ENCODE measurements at places on chromosomes 12 and 14. TPM values are rescaled to one million over a fixed set of nuclear protein-coding genes. Genes with fewer than 3 reads are reported as not detected.

DNA sequence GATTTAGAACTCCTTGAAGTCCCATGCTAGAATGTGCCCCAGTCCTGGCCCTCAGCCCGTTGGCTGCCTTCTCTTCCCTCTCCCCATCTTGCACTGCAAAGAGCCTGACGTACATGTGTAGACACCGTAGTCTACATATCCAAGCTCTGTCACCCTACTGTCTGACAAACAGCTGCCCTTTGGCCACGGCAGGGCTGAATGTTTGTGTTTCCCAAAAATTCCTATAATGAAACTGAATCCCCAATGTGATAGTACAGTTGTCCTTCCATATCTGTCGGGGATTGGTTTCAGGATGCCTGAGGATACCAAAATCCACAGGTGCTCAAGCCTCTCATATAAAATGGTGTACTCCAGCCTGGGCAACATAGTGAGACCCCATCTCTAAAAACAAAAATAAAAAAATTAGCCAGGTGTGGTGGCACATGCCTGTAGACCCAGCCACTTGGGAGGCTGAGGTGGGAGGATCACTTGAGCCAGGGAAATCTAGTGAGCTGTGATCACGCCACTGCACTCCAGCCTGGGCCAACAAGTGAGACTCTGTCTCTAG lies 12.3 kb upstream of the TFCP2 start:
- no peak for DNase-seq

GRCh38 chr12:8662593-8662992 lies at the start of gene MFAP5:
MFAP5 (minus strand) TSS chr12:8662826; CDS start chr12:8662104, 722 bp downstream.
- DNase-seq: no peak

DNA sequence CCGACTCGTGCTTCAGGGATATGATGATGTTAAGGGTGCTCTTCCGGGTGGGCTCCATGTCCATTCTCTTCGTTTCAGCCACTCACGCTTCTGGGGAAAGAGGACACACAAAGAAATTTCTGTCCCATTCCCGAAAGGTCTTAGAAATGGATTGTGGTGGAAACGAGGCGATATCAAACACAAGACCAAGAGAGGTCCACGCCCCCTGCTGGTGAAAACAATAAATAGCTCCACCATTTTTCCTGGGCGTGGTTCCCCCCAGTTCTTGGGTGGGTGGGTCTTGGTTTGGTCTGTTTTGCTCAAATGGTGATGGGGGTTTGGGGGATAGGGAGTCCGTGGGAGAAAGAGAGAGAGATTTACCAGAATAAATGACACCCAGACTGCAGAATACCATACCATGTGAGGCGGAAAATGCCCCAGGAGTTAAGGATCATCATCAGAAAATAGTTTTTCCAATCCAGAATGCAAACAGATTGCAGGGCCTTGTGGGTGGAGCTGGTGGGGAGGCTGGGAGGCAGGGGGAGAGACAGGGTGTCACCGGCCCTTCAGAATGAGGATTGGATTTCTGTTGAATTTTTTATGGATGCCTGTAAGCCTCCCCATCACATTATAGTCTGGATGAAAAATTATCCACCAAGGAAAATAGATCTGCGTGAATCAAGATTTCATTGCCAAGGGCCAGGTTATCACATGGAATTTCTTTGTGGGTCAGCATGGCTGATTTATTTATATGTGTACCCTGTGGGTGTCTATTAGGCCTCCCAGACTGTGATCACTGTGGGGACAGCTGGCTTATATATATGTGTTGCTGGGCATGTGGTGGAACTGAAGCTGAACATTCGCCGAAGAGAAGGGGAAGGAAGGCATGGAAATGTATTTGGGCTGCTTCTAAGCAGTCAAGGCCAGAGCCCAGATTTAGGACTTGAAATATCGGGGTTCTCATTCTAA lies 55.8 kb downstream of the SRRM4 start:
- peak; percentile 72 for DNase-seq

DNA sequence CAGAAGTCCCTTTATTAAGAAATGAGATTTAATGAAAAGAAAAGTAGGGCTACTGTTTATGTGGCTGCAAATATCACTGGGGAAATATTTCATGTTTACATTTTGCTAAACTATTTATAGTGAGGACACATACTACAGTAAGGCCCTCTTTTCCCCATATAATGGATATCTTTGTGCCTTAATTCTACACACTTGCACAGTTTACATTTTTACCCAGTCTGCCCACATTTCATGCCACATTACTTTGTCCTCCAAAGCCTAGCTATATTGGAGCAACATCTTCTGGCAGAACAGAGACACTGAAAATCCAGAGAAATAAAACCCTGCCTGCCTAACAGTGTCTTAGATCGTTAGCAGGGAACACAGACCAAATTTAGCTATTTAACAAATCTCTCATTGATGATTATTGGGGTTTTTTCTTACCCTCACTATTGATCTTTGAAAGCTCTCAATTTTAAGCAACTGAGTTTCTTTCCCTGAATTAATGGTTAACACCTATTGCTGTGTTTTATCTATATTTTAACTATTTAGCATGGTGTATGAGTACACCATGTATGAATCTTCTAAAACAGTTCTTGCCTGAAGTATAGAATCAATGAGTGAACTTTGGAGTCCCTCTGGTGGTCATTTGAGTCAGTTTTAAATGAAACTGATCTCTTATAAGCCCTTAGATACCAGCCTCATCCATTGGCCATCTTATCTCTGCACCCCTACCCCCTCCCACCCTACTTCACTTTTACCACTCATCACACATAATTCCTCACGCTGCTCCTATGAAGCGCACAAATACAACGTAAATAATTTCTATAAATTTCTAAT lies 170.2 kb downstream of the BCAT1 start:
- no peak for DNase-seq

- DNase-seq: no peak
Observed at GRCh38 chr12:116274551-116275375, 2.7 kb downstream of the MED13L start.

GRCh38 chr14:58901826-58902225 lies 264.1 kb downstream of the DACT1 start:
- DNase-seq: no peak

The POTEM gene
- total RNA-seq: not detected

The RNASE1 gene
- 1.6 TPM for total RNA-seq

The TAS2R30 gene
- 2.0 TPM for total RNA-seq

The FOXG1 gene
- 0.07 TPM for total RNA-seq

The OR4E2 gene
- total RNA-seq: not detected

Data from H9 (cell line).